Jurkat, Clone E6-1 (cell line): ENCODE measurements at places on chromosomes 11 and 22.

DNA sequence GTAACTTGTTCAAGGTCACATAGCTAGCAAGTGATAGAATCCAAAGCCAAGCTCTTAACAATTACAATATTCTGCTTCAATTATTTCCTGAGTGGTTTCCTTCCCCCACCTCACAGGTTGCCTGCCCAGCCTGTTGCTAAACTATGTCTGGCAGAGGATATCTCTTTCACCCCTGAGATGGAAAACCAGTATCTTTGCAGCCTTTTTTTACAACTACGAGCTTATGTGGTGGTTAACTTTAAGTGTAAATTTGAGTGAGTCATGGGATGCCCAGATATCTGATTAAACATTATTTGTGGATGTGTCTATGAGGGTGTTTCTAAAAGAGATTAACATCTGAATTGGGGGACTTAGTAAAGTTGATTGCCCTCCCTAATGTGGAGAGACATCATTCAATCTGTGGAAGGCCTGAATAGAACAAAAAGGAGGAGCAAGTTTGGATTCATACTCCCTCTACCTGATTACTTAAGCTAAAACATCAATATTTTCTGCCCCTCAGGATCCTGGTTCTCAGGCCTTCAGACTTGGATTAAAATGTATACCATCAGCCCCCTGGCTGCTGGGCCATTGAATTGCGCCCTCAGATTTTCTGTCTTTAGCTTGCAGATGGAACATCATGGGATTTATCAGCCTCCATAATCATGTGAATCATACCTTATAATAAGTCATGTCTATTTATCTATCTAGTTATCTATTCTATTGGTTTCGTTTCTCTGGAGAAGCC, 911.9 kb downstream of the METTL15 start:
- DNase-seq, result no peak

DNA sequence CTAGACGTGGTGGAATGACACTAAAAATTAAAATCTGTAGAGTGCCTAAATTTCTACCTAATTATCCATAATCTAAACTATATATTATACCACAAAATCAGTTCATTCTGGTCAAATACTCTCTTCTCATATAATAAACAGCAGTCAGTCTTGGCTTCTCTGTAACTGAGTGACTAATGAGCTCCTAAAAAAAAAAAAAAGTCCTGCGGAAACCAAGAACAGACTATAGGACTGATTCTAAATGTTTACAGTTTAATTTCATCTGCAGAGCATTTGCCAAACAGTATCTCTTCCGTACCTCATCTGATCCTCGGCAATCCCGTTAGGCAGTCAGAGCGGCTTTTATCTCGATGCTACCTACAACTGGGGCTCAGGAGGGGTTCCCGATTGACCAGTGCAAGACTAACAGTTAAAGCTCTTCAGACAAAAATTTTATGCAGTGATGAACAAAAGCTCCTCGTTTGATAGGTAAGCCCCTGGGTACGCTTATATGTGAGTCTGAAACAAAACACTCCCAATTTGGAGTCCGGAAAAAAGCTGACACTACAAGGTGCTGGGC, 686 bp downstream of the KIF18A start:
- DNase-seq, result peak; percentile 16

DNA sequence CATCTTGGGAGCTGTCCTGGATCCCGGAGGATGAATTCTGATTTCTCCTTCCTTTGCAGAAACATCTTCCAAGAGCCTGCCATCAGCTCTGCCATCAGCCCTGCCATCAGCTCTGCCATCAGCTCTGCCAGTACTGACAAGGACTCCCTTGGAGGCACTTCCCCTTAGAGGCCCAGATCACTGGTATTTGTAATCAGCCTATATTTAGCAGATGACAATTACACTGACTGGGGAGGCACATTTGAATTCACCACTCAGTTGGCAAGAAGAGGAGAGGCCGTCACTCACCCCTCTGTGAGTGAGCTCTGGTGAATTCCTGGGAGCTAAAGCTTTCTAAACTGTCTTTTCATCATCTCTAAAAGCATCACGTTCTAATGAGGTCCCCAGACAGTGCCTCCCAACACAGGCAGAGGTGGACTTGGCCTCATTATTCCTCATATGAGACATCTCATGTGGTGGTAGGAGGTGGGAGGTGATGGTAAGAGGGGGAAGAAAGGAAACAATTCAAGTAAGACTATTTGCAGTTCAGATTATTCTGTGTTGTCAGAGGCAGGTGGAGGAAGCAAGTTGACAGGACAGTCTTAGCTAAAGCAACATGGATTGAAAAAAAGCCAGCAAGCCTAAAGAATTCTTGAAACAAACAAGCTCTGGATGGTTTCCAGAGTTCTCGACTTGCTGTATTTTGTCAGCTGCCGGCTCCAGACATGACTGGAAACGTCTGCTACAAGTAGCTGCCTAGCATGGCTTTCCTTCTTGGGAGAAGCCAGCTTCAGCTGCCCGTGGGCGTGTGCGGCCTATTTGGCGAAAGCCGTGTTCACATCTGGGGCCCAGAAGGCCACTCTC, 771.7 kb downstream of the TBC1D22A start:
- no peak for DNase-seq

- no peak for DNase-seq
Measured at GRCh38 chr11:62909107-62909894, 11.9 kb downstream of the CHRM1 start.

DNA sequence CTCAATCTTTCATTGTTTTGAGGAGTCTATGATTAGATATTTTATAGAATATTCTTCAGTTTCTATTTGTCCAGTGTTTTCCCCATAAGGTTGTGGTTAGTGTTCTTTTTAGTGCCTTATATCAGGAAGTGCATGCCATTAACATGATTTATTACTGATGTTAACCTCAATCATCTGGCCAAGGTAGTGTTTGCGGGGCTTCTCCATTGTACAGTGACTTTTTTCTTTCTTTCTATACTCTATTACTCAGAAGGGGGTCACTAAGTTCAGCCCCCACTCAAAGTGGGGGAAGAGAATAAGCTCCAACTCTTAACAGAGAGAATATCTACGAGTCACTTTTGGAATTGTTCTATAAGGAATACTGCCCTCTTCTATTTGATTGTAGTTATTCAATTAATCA, 415.8 kb downstream of the DYNC2H1 start:
- no peak for DNase-seq

- peak; percentile 50 for DNase-seq
Measured at GRCh38 chr22:45218976-45219375, 21.7 kb downstream of the KIAA0930 start.

- no peak for DNase-seq
Measured at GRCh38 chr22:44719586-44720368, 17.8 kb downstream of the PRR5 start.

GRCh38 chr11:65554057-65554818, 3.9 kb downstream of the LTBP3 start:
- DNase-seq, result peak; percentile 63

DNA sequence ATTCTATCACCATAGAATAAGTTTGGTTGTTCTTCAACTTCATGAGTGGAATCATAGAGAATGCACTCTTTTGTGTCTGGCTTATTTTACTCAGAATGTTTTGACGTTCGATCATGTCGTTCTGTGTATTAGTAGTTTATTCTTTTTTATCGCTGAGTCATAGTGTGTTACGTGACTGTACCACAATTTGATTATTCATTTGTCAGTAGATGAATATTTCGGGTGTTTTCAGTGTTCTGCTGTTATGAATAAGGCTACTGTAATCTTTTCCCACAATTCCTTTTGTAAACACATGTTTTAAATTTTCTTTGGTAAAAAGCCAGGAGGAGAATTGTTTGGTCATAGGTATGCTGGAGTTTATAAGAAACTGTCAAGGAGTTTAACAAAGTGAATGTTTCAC, 279.9 kb upstream of the B3GAT1 start:
- no peak for DNase-seq

GRCh38 chr11:32420937-32421901, 14.1 kb downstream of the WT1 start:
- peak; percentile 99 for DNase-seq

DNA sequence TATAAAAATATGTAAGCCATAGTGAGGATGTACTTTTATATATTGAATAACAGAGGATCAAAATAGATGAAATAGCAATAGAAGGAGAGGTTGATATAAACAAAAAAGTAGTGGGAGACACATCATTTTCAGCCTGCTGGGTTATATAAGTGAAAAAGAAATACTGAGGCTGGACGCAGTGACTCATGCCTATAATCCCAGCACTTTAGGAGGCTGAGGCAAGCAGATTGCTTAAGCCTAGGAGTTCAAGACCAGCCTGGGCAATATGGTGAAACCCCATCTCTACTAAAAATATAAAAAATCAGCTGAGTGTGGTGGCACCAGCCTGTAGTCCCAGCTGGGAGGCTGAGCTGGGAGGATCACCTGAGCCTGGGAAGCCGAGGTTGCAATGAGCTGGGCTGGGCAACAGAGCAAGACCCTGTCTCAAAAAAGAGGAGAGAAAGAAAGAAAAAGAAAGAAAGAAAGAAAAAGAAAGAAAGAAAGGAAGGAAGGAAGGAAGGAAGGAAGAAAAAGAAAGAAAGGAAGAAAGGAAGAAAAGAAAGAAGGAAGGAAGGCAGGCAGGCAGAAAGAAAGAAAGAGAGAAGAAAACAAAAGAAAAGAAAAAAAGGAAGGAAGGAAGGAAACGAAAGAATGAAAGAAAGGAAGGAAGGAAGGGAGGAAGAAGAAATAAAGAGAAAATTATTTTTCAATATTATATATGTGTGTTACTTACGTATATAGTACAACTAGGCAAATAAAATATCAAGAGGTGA, 7.0 kb upstream of the P2RY2 start:
- no peak for DNase-seq

DNA sequence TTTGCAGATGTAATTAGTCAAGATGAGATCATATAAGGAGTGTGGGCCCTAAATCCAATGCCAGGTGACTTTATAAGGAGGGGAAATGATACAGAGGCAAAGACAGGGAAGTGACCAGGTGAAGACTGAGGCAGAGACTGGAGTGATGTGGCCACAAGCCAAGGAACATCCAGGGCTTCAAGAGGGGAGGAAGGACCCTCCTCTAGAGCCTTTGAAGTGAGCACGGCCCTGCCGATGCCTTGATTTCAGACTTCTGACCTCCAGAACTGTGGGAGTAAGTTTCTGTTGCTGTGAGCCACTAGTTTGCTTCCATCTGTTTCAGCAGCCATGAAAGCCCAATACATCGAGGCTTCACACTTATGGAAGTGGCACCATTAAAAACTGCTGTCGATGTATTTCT, 78.7 kb downstream of the SHANK2 start:
- DNase-seq, result no peak

- DNase-seq, result no peak
Measured at GRCh38 chr11:122789907-122790306, 48.4 kb upstream of the CRTAM start.

DNA sequence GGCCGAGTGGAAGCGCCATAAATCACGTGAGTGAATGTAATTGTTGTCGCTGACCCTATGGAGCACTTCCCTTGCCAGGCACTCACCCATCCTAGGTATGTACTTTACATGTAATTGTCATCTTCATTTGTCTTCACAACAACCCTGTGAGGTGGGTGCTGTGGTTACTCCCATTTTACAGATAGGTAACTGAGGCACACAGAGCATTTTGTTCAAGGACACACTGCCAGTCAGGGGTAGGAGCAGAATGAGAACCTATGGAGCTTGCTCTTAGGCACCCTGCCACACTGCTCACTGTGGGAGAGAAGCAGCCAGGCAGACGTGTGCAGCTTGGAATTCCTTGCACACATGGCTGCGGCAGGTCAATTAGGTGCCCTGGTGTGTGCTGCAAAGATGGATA, 785 bp upstream of the EFCAB6 start:
- no peak for DNase-seq

GRCh38 chr22:32426881-32427280, 14.8 kb upstream of the RTCB start:
- no peak for DNase-seq

DNA sequence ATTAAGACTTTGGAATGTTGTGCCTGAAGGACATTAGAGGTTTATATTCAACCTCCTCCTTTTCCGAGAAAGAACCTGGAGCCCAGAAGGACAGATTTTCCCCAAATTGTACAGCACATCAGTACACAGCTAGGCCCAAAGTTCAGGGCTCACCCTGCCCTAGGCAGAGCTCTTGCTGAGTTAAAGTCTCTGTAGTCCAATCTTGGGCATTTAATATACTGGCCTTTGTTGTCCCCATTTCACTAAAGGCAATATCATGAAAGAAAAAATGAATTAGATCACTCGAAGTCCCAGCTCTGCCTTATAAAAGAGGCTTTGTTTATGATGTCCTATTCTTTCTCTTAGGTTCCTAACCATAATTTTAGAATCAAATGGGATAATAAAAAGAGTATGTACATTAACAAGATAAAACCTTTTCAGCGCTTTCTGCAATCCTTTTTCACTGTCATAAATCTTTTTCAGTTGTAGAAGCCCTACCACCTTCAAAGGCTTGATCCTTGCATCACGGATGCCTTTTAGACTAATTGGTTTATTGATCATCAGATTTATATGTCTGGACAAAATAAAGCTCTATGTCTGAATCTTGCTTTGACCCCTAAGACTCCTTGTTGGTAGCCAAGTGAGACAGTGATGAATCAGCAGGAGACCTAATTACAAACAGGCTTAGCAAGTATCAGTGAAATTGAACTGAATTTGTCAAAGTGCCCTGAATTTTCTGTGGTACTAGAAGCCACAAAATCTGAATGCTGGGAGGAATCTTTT, 39.8 kb downstream of the RELT start:
- no peak for DNase-seq
